ENCODE measurements at places on chromosomes 11 and 22. TPM values are rescaled to one million over a fixed set of nuclear protein-coding genes. Genes with fewer than 3 reads are reported as not detected.

The SUSD2 gene
- total RNA-seq, result 0.77 TPM

The OR2AG2 gene
- total RNA-seq, result under 0.01 TPM

The SLN gene
- not detected for total RNA-seq

The VSIG10L2 gene
- not detected for total RNA-seq

The OR5B21 gene
- total RNA-seq, result not detected

The NOX4 gene
- total RNA-seq, result 0.51 TPM

The LRRC51 gene
- total RNA-seq, result 5.0 TPM

The APIP gene
- total RNA-seq, result 23.1 TPM

All from fibroblast of lung (primary cell).